ENCODE measurements at places on chromosomes 13 and 19.

DNA sequence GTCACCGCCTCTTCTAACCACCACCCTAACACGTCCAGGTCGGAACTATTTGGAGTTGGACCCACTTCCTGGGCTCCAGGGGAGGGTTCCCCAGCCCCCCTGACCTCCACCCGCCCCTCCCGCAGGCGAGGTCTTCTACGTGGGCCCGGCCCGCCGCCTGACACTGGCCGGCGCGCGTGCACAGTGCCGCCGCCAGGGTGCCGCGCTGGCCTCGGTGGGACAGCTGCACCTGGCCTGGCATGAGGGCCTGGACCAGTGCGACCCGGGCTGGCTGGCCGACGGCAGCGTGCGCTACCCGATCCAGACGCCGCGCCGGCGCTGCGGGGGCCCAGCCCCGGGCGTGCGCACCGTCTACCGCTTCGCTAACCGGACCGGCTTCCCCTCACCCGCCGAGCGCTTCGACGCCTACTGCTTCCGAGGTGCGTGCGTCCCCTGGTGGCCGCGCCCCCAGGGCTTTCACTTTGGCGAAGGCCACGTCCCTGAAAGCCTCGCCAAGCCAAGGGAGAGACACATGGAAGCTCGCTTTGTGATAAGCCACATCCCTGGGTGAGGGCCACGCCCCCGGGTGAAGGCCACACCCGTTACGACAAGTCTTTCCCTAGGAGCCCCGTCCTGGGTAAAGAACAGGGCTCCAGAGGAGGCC lies 13.2 kb downstream of the NCAN start:
- peak; percentile 45 for DNase-seq

DNA sequence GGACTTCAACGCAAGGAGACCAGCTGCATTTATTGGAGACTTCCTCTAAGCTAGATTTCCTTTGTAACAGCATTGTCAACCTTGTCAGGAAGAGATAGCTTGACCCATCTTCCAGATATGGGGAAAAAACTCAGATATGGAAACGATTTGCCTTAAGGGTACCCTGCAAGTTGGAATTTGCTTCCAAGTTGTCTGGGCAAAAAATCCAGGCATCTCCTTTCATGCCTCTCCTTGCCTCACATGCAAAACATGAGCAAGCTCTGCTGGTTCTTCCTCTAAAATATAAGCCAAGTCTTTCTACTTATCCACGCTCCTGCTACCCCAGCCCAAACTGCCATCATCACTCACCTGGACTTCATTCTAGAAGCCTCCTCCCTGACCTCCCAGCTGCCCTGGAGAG lies 6.4 kb upstream of the DNMT1 start:
- DNase-seq, result no peak

- no peak for DNase-seq
These were observed 18.4 kb upstream of the MYCBP2 start for GRCh38 chr13:77345150-77345780.

DNA sequence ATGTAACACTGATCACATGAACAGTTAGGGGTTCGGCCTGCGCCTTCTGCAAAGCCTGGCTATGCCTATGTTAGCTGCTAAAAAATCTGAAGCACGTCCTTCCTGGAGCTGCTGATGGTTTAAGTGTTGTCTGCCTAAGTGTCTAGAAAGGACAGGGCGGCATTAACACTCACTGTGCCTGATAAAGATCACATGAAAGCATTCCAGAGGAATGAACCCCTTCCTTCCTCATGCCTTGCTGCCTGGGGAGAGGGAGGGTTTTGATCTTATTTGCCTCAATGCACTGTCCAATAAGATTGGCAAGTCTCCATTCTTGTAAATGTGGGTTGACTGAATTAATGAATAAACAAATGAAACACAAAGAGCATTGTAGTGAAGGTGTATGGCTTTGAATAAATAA lies 5.2 kb downstream of the DOCK9 start:
- peak; percentile 88 for DNase-seq

- DNase-seq, result peak; percentile 54
These were observed 5.4 kb upstream of the NLRP7 start for GRCh38 chr19:54952591-54953344.

DNA sequence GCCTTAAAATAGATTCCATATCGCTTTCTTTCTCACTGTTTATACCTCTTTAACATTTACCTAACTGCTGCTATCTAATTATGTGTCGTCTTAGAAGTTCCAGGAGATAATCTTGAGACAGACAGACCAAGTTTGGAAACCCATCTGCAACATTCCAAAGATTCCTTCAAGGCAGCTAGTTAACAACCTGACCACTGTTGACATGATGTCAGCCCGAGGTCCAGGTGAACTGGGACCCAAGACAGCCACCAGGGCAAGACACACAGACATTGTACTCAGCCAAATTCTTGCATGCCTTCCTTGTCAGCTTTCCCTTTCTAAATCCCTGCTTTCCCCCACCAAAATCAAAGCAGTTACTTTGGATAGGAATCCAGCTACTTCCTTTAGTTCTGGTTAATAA lies 1476.5 kb upstream of the PRR20A start:
- DNase-seq, result no peak

GRCh38 chr13:30074955-30075614 lies 224.7 kb upstream of the UBL3 start:
- DNase-seq, result no peak

DNA sequence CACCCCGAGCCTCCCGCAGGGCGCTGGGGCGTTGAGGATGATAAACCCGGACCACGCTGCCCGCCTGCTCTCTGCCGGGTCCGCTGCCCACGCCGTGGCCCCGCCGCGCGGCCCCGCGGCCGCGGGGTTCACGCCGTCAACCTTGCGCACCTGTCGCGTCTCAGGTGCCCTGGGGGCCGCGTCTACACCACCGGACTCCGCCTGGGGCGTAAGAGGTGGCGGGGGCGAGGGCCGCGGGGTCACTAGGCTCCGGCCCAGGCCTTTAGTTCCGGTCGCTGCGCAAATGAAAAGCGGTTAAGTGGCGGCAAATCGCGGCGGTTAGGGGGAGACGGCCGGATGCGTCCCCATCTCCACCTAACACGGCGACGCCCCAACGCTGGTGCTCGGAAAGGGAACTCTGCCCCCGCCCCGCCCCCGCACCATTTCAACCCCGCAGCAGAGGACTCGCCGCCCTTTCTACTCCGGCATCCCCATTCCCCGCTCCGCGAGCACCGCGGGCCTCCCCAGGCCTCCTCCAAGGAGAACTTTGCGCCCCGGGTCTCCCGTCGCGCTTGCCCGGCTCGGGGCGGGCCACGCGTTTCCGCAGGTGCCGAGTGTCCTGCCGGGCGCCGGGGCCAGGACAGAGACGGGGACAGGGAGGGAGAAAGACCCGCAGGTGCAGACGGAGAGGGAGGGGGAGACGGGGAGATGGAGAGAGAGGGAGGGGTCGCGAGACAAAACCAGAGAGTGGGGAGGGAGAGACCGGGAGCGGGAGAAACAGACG lies 4.3 kb downstream of the ONECUT3 start:
- DNase-seq, result no peak
